Thymus (tissue), 14 donors: ENCODE measurements at places on chromosomes 1 and 21. TPM values are rescaled to one million over a fixed set of nuclear protein-coding genes. Genes with fewer than 3 reads are reported as not detected.

DNA sequence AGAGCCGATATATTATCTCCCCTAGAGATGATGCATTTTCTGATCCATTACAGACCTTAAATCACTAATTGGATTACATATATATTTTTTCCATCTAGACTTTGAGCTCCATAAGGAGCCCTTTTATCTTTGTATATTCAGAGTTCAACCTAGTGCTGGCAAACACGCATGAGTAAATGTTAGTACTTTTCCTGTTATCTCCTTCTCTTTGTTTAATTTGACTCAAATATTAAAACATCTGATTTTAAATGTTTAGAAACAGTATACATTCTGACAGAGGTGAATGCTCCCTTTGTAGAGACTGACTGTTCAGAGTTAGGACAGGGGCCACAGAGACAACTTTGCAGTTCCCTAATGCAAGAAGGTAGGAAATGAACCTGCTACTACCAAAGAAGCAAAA is 37.1 kb downstream of the EIF2B3 start:
- no peak overlapping the region for H3K27ac ChIP-seq
- H3K27me3 ChIP-seq: no peaks in the 10 kb centered on the region
- DNase-seq: no peak
- H3K4me3 ChIP-seq: no peak overlapping the region
- no peaks in the 10 kb centered on the region for H3K36me3 ChIP-seq

DNA sequence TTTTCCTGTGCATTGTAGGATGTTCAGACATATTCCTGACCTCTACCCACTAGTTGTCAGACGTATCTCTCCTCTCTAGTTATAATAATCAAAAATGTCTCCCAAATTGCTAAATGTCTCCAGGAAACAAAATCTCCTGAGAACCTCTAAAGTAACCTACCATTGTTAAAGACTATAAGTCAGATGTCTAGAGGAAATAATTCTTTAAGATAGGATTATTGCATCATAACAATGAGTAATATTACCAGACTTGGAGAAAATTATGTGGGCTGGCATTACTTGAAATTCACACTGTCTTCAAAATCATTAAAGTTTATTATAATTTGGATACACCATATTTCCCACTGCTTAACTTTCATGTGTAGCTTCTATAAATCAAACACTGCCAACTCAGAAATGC is 643.0 kb upstream of the ADGRL2 start:
- H3K4me1 ChIP-seq: no peaks in the 10 kb centered on the region
- H3K36me3 ChIP-seq: no peaks in the 10 kb centered on the region
- no peaks in the 10 kb centered on the region for H3K27me3 ChIP-seq
- DNase-seq: no peak

DNA sequence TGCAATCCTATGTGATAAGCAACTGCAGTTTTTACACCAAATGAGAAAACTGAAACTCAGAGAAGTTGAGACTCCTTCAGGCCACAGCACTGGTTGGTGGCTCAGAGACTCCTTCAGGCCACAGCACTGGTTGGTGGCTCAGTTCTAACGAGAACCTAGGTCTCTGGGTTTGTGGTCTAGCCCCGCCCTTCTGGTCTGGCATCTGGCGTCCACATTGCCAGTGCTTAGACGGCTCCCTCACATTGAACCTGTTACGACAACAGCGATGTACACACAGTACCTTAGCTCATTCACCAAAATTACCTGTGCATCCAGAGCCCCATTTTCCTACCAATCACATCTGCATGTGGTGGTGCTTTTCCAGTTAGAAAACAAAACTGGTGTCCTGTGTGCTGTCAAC is 66.1 kb downstream of the NID1 start:
- H3K4me3 ChIP-seq: no peak overlapping the region
- DNase-seq: no peak
- no peaks in the 10 kb centered on the region for H3K36me3 ChIP-seq
- no peaks in the 10 kb centered on the region for H3K27me3 ChIP-seq

The FCGR1A gene
- 2.7 TPM for total RNA-seq

The ENO1 gene
- total RNA-seq: 1,073 TPM

The GUCA2A gene
- 0.57 TPM for total RNA-seq

The PPM1J gene
- total RNA-seq: 1.7 TPM

The FCRL1 gene
- total RNA-seq: 0.61 TPM

The PLXNA2 gene
- total RNA-seq: 1.9 TPM
